ENCODE measurements at places on chromosomes 5 and 9.

GRCh38 chr9:107874137-107874536 lies 384.6 kb upstream of the KLF4 start:
- no peak for DNase-seq

DNA sequence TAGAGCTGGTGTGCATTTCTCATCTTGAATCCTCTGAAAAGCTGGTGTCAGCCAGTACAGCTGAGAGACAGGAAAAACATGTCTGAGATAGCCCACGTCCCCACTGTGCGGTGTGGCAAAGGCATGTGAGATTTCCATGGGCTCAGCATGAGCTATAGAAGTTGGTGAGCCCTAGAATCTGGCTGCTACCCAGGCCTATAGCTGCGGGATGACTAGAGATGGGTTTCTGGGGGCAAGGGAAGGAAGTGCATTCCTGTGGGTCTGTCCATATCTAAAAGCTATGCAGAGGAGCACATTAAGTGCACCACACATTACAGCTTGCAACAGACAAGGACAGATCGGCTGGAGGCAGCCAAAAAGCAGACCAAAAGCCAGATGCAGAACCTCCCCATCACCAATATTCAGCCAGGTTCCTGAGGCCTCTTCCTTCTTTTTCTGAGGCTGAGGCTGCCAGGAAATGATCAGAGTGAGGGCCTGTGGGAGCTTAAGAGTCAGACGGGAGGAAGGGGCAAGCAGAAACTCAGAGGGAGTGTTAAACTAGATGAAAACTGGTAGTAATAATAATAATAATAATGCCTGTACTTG lies 55.8 kb upstream of the RANBP3L start:
- DNase-seq, result no peak

DNA sequence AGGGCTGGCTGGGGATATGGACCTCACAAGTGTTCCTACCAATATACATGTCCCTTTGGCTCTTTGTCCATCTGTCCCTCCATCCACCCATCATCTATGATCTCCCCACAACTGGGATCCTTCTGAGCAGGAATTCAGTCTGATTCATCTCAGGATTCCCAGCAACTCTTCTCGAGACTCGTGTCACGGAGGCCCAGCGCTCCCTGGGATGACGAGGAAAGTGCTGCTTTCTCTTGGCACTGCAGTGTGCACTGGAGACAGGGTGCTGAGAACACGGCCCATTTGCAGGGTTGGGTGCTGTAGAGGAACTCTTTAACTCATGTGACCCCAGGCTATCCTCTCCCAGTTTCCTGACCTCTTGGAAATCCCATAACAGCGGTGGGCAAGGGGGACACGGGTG lies 72.9 kb downstream of the ANGPTL2 start:
- DNase-seq, result no peak

DNA sequence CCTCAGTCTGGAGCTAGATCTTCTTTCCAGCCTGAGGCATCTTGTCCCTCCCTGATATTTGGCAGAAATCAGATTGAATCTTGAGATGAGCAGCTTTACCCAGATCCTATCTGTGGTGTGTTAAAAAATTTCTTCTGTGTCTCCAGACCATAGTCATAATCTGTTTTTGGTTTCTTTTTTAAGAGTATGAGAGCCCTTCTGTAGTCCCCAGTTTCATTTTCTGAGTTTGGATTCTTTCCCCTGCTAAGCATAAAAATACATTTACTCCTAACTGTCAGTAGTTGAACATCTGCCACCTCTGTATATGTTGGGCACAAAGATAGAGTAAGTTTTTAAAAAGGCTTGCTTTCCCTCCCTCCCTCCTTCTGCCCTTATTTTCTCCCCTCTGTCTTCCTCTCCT lies 137.7 kb downstream of the CNTLN start:
- no peak for DNase-seq

- no peak for DNase-seq
These were observed 308.8 kb upstream of the NREP start for GRCh38 chr5:112065781-112066180.

- no peak for DNase-seq
These were observed 409.2 kb downstream of the CETN3 start for GRCh38 chr5:90000351-90000750.

DNA sequence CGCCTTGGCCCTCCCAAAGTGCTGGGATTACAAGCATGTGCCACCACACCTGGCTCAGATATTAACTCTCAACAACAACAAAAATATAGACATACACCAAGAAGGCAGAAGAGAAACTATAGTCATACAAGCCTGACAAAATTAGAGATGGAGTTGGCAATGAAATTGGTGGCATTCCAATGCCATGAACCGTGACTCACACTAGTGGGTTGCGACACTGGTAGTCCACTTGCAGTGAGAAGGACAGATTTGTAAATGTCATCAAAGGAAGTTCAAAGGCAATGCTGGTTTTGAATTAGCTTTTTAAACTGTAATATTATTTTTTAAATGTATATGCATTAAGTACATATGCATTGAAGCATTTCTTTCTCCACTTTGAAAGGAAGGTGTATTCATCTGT lies 8.5 kb upstream of the DNAJC25 start:
- no peak for DNase-seq

DNA sequence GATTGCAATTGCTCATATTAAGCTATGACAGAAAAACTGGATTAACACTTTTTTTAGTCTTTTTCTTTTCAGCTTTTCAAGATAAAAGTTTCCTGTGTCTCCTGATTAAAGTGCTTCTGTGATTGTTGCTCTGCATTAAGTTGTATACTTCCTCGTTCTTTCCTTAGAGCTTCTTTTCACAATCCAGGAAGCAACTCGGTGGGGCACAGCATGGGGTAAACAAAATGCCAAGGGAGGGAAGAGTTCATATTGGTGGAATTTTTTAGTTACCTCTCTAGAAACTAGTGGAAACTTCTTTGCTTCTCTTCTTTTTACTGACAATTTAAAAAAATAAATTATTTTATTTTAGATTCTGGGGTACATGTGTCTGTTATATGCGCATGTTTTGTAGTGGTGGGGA lies 37.8 kb upstream of the ARRDC3 start:
- DNase-seq, result no peak

- no peak for DNase-seq
These were observed 25.1 kb upstream of the RNF130 start for GRCh38 chr5:180096616-180097015.

- no peak for DNase-seq
These were observed 33.3 kb downstream of the SH3PXD2B start for GRCh38 chr5:172421020-172421419.

DNA sequence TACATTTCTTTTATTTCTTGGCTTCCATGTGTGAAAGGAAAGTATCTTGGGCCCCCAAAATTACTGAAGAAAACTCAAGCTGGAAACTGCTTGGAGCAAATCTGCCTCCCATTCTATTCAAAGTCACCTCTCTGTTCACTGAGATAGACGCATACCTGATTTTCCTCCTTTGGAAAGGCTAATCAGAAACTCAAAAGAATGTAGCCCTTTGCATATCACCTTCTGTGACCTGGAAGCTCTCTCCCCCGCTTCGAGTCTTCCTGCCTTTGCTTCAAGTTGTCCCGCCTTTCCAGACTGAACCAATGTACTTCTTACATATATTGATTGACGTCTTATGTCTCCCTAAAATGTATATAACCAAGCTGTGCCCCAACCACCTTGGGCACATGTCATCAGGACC lies 5.0 kb upstream of the RXFP3 start:
- no peak for DNase-seq

DNA sequence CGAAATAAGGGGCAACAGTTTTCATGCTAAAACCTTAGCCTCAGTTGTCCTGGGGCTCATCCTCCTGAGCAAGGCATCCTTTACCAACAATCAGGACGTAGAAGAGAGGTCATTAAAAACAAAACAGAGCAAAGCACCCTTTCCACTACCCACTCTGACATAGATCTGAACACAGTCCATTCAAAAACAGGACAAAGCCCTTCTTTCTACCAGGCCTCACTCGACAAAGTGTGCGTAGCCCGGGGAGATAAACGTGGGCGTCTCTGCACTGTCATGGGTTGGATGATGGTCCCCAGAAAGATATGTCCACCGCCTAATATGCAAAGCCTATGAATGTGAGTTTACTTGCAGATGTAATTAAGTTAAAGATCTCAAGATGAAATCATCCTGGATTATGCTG lies 60.6 kb upstream of the TAS2R1 start:
- no peak for DNase-seq

GRCh38 chr9:113446323-113446740 lies 17.2 kb upstream of the RGS3 start:
- DNase-seq, result no peak

- no peak for DNase-seq
These were observed 879 bp upstream of the UBQLN1 start for GRCh38 chr9:83708515-83709158.

DNA sequence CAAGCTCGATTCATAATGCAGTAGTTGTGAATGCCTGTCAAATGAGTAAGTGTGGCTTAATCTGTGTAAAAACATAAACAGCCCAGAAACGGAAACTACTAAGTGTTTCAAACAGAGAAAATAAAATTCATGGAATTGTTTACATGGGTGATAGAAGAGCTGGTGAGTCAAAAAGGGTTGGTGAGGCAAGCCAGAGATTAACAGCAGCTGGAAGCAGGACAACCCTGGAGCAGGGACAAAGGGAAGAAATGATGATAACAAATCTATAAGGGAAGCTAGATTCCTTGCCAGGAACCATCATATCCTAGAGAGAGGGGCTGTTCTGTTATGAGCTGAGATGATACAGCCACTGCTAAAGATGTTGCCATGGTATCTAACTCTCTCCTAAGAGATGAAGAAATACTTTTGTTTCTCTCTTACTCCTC lies 18.0 kb upstream of the PRR16 start:
- no peak for DNase-seq

- DNase-seq, result no peak
These were observed 28.7 kb downstream of the SMIM32 start for GRCh38 chr5:136164226-136164625.

GRCh38 chr5:119582987-119583386 lies 46.4 kb upstream of the FAM170A start:
- DNase-seq, result no peak

GRCh38 chr5:152990649-152991048 lies 499.8 kb upstream of the GRIA1 start:
- no peak for DNase-seq

GRCh38 chr9:35870351-35870923 lies at the start of gene OR13J1:
TSS of gene OR13J1 (minus strand) at chr9:35870401. CDS start at chr9:35870401, 0 bp downstream.
- DNase-seq, result no peak

DNA sequence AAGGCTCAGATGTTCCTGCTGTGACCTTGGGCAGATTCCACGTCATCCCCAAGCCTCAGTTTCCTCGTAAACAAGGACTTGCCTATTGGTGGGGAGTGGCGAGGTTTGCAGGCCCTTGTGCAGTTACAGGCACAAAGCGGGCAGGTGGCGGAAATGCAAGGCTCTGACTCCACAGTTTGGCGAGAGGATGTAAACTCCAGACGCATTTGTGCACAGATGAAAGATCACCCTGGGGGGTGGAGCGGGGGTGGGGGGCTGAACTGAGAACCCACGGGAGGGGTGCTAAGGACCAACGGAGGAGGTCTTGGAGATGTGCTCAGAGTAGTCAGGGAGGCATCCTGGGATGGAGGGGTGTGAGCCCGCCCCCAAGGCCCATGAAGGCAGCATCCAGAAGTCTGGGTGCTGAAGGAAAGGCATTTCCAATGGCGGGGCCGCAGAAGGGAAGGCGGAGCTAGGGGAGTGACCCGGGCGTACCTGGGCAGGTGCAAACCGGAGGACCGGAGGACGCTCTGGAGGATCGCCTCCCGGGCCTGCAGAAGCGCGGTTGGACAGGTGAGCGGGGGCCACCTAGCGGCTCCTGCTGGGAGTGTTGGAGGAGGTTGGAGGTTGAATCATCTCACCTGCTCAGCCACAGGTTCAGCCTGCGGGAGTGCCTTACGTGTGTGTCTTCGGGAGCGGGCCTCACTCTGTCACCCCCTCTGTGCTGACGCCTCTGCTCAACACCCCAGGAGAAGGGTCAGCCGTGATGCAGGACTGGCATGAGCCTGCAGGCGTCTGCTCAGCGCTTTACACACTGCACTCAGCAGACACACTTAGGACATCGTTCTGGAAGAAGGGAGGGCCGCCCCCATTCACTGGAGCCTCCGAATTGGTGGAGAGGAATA lies 1.9 kb upstream of the FIBCD1 start:
- DNase-seq, result peak; percentile 74

Measured in activated B cell treated with CpG ODN at 0.5 μM for 24 hours (primary cell).